ENCODE measurements at places on chromosomes 1 and 21.

- DNase-seq = no peak
- H3K27me3 ChIP-seq = no peaks in the 10 kb centered on the region
- no peak overlapping the region for H3K4me3 ChIP-seq
- H3K27ac ChIP-seq = no peak overlapping the region
These were observed 219.5 kb downstream of the HLX start for GRCh38 chr1:221098471-221099405.

DNA sequence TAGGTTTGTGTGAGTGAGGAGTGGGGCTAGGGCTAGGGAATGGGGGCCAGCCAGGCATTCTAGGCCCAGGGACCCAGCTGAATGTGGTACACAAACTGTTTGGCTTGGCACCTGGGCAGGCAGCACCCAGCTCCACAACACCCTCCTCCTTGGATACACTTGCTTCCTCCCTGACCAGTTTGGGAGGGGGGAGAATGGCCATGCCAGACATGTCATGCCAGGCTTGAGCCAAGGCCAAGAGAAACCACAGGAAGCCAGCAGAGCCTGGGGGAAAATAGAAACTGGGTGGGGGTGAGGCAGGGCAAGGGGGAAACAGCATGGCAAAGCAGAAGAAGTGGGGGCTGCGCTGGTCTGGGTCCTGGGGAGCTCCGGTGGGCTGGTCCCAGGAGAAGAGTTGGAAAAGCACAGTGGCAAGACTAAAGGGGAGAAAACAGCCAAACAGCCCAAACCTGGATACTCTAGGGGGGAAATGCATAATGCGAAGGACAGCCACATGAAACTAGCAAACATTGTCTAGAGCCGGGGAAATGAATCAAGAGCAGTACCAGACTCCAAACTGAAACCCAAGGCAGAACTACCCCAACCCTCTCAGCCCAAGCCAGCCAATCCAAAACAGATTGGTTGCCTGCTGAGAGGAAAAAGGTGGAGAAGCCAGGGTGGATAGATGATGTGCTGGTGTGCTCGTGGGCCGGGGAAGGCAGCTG is 47.9 kb downstream of the LGR6 start:
- peaks cover 5% of the 10 kb centered on the region for H3K4me1 ChIP-seq
- DNase-seq = no peak
- no peaks in the 10 kb centered on the region for H3K27me3 ChIP-seq
- H3K36me3 ChIP-seq = no peaks in the 10 kb centered on the region

DNA sequence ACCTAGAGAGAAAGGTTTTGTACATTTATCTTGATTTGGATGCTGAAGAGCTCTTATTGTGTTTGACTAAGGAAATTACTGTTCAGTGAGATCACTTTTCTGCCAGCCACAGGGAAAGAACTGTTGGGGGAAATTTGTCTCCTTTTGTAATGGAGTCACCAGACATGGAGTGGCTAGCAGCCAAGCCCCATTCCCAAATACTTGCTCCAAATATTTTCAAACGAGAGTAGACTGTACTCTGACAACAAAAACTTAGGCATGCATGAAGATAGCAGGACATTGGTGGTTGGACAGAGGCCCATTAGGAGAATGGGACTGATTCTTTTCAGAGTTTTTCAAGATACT is 21.1 kb downstream of the IPO9 start:
- no peak overlapping the region for H3K27ac ChIP-seq
- H3K27me3 ChIP-seq = no peaks in the 10 kb centered on the region
- H3K4me3 ChIP-seq = no peak overlapping the region
- DNase-seq = no peak
- no peaks in the 10 kb centered on the region for H3K4me1 ChIP-seq
- H3K36me3 ChIP-seq = peaks cover 80% of the 10 kb centered on the region

DNA sequence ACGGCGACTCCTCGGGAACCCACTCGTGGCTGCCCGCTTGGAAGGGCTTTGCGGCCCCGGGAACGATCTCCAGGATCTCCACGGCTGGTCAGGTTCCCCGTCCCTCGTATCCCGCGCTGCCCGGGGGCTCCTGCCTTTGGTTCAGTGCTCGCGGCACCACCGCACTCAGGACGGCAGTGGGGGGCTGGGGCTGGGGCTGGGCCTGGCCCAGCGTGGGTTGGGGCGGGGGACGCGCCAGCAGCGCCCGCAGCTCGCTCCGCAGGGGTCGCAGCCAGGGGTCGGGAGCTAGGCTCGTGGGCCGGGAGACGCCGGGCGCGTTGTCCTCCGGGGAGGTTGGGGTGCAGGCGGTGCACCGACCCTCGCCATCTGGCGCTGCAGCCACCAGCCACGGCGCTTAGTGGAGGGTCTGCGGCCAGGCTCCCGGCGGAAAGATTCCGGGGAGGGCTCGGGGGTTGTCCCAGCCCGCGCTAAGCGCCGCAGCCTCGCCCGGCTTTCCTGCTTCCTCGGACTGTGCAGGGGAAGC is 8.9 kb downstream of the SIM2 start:
- H3K27ac ChIP-seq = no peak overlapping the region
- peaks cover 26% of the 10 kb centered on the region for H3K4me1 ChIP-seq
- no peak overlapping the region for H3K4me3 ChIP-seq
- DNase-seq = no peak

DNA sequence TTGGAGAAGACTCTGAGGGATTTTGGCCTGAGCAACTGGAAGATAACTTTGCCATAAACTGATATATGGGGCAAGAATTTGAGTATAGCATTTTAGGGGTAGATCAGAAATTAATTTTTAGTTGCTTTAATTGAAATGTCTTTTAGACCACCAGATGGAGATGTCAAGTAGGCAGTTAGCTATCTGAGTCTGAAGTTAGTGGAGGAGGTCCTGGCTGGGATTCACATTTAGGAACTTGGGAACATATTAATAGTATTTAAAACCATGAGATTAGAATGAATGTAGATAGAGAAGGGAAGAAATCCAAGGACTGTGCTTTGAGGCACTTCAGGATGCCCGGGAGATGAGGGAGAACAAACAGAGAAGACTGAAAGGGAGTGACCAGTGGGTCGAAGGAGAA is 32.6 kb downstream of the SLC44A3 start:
- no peak overlapping the region for H3K4me3 ChIP-seq
- DNase-seq = no peak
- H3K27ac ChIP-seq = no peak overlapping the region

DNA sequence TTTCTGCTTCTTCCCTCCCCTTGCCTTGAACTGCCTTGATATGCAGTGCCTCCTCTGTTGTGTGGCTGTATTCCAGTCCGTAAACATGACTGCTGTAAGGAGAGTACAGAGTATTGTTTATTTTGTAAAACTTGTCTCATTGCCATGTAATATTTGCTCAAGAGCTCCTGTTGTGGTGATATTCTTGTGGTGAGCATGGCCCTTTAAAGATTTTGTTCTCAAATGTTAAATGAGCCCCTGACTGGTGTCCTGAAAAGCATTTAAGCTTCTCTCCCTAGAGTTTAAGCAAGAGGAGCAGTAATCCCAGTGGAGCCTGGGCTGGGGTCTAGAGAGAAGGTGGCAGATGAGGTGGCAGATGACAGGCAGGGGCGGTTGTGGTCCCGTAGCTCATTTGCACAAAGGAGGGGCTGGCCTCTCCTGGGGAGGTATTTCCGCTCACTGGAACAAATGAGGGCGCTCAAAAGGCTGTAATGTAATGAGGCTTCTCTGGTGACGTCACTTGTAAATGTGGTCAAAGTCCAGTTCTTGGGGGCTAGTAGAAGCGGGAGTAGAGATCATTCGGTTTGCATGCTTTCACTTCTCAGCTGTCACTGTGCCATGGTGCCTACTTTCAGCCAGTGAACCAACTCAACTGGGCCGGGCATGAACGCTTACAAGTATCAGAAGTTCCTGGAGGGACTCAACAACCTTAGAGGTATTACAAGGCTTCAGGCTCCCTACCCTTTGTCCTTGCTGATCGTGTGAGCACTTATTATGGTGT is 46.0 kb upstream of the MACF1 start:
- no peaks in the 10 kb centered on the region for H3K36me3 ChIP-seq
- DNase-seq = no peak
- H3K27me3 ChIP-seq = no peaks in the 10 kb centered on the region
- peaks cover 37% of the 10 kb centered on the region for H3K4me1 ChIP-seq

DNA sequence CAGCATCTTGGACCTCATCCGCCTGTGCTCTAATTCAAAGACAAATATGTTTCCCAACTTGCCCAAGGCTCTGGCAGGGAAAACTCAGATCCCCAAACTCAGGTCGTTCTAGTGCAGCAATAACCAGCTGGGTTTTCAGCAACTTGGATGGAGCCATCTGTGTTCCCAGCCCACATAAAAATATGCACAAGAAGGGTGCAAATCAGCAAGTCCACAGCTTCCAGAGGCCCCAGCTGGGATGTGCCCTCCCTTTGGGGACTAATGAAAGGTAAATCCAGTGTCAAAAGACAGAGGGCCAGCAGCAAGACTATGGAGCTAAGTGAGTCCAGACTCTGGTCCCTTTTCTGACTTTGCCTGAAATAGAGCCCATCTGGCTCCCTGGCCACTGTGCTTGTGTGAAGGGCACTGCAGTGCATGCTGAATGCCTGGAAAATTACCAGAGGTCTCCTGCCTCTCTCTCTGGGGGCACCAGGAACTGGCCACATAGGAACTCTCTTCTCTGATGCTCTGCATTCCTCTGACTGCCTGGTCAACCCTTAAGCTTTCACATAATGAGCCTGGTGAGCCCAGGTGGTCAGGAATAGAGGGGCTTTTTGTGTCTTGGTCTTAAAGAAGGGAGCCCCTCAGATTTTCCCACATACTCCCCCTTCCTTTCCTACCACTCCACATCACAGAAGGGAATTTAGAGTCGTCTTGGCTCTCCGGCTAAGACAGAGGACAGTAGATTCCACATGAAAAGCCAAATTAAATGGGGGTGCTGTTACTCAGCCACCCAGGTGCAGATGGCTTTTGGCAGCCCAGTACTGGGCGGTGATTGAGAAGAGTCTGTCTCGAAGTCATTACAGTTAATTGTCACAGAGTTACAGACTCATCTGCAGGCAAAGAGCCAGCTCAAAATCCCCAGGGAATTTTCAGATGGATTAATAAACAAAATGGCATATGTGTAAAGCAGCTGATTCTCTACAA is 88.1 kb upstream of the C1orf21 start:
- H3K4me1 ChIP-seq = peaks cover 7% of the 10 kb centered on the region
- H3K4me3 ChIP-seq = no peak overlapping the region
- no peak overlapping the region for H3K27ac ChIP-seq

- H3K4me3 ChIP-seq = no peak overlapping the region
- H3K4me1 ChIP-seq = no peaks in the 10 kb centered on the region
- no peak overlapping the region for H3K27ac ChIP-seq
- DNase-seq = no peak
These were observed 36.0 kb downstream of the SEC16B start for GRCh38 chr1:177933881-177934280.

DNA sequence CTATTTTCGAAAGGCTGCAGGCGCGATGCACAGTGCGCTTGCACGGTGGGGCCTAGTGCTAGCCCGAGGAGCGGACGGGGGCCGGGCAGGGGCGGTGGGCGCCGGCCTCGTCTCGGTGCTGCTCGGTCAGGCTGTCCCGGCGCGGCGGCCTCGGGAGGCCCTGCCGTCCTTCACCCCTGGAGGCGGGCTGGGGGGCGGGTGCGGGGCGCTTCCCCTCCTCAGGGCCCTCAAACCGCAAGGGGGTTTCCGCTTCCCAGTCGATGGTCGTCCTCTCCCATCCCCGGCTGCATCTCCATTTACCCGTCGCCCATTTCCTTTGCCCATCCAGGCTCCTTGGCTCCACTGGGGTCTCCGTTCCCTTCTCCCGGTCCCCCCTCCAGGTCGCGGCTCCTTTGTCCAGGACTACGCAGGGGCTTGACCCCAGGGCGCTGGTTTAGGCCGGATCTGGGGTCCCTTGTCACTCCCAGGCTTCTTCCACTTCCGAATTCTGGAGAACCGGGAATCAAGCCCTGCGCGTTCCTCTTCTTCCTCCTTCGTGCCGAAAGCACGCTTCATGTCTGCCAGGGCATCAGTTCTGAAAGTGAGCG is 196.3 kb upstream of the LMO4 start:
- no peaks in the 10 kb centered on the region for H3K36me3 ChIP-seq
- DNase-seq = no peak
- H3K27me3 ChIP-seq = no peaks in the 10 kb centered on the region
- no peaks in the 10 kb centered on the region for H3K4me1 ChIP-seq

DNA sequence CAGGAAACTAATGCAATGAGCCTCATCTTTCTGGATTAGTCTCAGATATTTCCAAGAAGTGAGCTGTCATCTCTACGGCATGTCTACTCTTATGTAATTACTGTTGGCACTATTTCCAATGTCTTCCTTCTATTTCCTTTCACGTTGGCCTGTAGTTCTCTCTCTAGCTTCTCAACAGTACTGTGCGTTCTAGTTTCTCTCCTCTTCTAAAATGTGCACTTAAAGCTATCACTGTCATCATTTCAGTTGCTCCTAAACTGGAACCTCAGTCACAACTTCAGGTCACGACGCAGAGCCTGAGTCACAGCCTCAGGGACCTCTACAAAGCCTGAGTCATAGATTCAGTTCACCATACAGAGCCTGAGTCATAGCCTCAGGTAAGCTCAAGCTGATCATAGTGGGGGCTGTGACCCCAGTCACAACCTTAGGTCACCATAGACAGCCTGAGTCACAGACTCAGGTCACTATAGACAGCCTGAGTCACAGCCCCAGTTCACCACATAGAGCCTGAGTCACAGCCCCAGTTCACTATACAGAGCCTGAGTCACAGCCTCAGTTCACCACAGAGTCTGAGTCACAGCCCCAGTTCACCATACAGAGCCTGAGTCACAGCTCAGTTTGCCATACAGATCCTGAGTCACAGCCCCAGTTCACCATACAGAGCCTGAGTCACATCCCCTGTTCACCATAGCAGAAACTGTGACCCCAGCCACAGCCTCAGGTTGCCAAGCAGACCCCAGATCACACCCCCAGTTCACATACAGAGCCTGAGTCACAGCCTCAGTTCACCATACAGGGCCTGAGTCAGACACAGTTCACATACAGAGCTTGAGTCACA is 13.0 kb downstream of the WNT9A start:
- H3K4me1 ChIP-seq = no peaks in the 10 kb centered on the region

GRCh38 chr1:117077267-117077666 is 17.1 kb downstream of the TTF2 start:
- H3K36me3 ChIP-seq = peaks cover 82% of the 10 kb centered on the region
- DNase-seq = no peak
- no peaks in the 10 kb centered on the region for H3K4me1 ChIP-seq

GRCh38 chr1:30749691-30750583 is 7.6 kb downstream of the LAPTM5 start:
- H3K36me3 ChIP-seq = no peaks in the 10 kb centered on the region
- H3K4me3 ChIP-seq = no peak overlapping the region
- H3K27me3 ChIP-seq = no peaks in the 10 kb centered on the region
- H3K4me1 ChIP-seq = peaks cover 2% of the 10 kb centered on the region

DNA sequence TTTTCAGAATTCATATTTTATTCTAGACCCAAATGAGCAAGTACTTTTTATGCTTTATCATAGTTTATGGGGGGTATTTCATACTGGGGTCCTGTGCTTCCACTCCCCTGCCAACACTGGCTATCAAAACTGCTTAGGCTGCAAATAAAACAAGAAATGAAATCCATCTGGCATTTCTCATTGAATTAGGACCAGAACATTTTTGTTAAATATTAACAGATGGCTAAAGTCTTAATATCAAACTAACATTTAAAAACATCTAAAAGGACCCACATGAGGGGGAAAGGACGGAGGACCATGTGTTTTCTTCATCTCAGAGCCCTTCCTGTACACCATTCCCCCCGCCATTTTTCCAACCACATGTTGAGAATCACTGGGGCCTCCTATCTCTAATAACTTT is 167.5 kb upstream of the C1orf105 start:
- H3K27me3 ChIP-seq = no peaks in the 10 kb centered on the region
- H3K4me1 ChIP-seq = no peaks in the 10 kb centered on the region
- H3K27ac ChIP-seq = no peak overlapping the region
- no peak overlapping the region for H3K4me3 ChIP-seq
- H3K36me3 ChIP-seq = no peaks in the 10 kb centered on the region

- no peak for DNase-seq
- no peaks in the 10 kb centered on the region for H3K4me1 ChIP-seq
- no peak overlapping the region for H3K4me3 ChIP-seq
- H3K27me3 ChIP-seq = no peaks in the 10 kb centered on the region
- H3K36me3 ChIP-seq = no peaks in the 10 kb centered on the region
These were observed 95.5 kb upstream of the EDN2 start for GRCh38 chr1:41580021-41580420.
